CD4-positive, alpha-beta T cell treated with Interleukin-2 at 100 ng/mL for 4 hours (primary cell): ENCODE measurements at places on chromosomes 16 and 17.
A peak's percentile ranks its signal among the peaks of the same experiment; 100 is the strongest.

DNA sequence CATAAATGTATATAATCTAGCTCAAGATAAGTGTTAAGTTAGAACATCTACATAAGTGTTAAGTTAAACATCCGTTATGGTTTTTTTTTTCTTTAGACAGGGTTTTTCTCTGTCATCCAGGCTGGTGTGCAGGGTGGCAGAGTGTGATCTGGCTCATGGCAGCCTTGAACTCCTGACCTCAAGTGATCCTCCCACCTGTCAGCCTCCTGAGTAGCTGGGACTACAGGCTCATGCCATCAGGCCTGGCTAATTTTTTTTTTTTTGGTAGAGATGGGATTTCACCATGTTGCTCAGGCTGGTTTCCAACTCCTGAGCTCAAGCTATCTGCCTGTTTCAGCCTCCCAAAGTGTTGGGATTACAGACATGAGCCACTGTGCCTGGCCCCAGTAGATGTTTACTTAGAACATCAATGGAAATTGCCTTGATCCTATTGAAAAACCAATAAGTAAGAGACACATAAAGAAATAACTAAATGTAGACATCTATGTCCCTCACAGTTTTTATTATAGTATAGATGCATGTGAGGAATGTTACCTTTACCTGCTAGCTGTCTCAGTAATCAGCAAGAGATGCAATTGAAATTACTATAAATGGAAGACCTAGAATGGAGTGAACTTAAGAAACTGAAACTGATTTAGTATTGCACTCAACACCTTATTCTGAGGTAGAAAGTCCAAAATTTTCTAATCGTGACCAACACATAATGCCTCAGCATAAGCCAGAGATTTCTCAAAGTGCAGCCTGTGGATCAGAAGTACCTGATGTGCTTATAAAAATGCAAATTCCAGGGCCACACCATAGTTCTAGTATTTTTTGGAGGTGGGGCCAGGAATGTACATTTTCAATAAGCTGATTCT lies 5.5 kb upstream of the FAM20A start:
- no peak for DNase-seq

DNA sequence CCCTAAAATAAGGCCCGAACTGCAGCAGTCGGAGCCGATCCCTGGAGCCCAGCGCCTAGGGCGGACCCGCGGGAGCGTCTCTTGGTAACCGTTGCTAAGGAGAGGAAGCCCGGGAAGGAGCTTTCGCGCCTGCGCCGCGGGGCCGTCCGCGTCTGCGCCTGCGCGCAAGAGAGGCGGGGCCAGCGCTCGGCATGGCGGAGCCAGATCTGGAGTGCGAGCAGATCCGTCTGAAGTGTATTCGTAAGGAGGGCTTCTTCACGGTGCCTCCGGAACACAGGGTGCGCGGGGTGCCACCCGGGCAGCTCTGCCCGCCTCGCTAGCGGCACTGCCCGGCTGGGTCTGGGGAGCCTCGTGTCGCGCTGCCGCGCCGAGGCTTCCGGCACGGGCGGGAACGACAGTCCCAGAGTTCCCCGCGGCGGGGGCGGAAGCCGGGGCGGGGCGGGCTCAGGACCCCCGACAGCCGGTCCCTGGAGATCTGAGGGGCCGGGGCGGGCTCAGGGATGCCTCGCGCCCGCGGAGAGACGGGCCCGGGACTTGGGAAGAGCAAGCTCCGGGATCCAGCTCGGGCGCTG lies at the start of gene CDK10:
TSS of gene CDK10 (plus strand) at position 170 of the 572 bp plus-strand sequence. CDS start at position 192, 22 bp downstream.
- DNase-seq: peak; percentile 90

GRCh38 chr17:17824119-17824782 lies 12.5 kb downstream of the SREBF1 start:
- DNase-seq: no peak

DNA sequence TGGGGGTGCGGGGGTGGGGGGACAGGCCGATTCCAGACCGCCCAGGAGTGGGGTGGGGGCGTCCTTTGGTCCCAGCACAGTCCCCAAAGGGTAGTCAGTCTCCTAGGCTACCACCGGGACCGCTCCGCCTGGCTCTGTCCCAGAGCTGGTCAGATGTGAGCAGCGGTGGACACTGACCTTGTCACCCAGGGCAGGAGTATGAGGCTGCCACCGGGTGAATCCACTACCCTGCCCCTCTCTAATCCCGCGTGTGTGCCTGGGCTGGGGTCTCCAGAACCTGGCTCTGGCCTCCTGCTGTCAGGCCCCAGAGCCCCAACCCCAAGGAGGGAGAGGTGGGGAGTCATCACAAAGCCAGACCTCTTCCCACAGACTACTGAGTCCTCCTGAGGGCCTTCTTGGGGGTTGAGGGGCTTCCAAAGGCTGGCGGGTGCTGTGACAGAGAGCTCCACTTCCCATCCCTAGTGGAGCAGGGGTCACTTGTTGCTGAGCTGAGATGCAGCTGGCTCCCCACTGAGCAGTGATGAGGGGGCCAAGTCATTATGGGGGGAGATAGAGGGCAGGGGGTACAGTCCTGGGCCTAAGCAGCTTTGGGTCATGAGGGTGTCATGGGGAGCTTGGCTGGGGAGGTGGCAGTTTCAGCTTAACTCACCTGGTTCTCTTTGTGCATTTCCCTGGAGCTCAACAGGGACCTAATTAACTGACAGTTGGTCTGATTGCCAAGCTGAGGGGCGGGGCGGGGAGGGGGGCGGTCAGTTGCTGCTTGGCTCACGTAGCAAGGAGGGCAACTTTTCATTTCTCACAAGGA lies 1.2 kb downstream of the PPP1R1B start:
- no peak for DNase-seq

DNA sequence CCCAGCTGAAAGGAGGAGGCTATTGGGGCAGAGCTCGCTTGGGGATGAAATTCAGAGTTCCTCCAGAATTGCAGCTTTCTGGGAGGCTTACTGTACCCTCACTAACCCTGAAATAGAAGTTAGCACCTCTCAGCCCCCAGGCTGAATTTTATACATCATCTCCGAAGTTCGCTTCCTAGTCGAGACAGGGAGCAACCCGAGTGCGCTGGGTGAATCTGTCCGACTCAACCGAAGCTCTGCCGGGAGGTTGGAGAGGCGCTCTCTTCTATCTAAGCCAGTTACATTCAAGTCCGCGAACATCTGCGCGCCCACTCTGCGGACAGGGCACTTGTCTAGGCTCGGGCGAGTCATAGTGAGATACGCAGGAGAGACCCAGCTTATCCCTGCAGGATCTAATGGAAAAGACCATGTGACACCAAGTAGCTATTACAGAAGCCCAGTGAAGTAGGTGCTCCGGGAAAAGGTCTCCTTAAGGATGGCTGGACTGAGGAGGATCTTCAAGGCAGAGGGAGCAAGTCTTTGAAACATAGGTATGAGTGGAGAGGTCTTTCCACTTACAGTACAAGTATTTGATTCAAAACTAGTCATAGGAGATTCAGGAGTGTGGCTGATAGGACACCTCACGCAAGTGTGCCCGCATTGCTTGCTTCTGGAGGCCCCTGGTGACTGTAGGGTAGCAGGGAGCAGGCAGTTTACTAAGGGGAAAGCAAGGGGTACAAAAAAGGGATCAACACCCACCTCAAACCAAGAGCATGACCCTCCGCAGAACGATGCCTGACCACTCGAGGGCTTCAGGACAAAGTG lies 646 bp upstream of the HES7 start:
- no peak for DNase-seq

DNA sequence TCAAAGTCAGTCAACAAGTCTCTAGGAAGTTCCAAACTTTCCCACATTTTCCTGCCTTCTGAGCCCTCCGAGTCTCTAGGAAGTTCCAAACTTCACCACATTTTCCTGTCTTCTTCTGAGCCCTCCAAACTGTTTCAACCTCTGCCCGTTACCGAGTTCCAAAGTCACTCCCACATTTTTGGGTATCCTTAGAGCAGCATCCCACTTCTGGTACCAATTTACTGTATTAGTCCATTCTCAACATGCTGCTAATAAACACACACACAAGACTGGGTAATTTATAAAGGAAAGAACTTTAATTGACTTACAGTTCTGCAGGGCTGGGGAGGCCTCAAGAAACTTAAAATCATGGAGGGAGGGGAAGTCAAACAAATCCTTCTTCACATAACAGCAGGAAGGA lies 169.0 kb upstream of the HS3ST3A1 start:
- DNase-seq: no peak

GRCh38 chr16:16067127-16067526 lies 117.7 kb downstream of the ABCC1 start:
- DNase-seq: no peak

DNA sequence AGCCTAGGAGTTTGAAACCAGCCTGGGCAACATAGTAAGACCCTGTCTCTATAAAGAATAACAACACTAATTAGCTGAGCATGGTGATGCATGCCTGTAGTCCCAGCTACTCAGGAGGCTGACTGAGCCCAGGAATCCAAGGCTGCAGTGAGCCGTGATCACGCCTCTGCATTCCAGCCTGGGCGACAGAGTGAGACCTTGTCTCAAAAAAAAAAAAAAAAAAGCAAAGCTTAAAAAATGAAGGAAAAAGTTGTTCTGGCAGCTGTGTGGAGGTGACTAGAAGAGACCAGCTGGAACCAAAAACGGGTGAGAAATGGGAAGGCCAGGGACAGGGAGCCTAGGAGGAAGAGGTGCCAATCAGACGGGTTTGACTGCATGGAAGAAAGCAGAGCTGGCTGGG lies 4.2 kb downstream of the BCL7C start:
- no peak for DNase-seq

DNA sequence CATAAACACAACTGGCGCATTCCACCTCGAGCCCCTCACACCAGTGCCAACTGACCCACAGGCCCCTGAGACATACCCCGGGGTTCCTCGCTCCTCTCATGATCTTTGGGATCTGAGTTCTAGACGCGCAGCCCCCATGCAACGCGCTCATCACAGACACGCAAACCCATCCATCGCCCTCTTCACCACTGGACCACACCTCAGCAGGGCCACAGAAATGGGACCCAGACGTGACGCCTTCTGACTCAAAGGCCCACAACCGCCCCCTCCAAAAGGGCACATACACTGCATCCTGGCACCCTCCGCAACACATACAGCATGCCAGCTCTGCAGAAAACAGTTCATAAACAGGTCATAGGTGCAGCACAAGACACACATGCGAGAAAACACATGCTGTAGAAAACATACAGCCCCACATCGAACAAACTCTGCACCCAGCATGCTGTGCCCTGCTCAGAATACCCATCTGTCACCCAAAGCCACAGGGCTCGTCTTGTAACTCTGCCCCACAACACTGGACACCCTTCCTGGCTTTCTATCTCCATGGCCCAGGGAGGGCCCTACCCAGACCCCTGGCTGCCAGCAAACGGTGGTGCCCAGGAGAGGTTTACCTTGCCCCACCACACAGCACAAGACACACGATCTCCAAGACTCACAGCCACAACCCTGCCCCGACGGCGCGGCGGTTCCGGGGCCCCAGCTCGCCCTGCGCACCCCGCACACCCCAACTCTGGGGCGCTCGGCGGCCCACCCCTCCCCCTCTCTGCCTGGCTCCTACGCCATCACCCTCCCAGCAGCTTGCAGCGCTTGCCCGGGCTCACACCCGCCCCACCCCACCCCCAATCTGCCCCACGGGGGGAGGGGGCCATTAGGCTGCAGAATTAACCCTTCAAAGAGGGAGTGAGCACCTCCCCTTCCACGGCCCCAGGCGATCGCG lies 887 bp downstream of the ZBTB4 start:
- peak; percentile 66 for DNase-seq

DNA sequence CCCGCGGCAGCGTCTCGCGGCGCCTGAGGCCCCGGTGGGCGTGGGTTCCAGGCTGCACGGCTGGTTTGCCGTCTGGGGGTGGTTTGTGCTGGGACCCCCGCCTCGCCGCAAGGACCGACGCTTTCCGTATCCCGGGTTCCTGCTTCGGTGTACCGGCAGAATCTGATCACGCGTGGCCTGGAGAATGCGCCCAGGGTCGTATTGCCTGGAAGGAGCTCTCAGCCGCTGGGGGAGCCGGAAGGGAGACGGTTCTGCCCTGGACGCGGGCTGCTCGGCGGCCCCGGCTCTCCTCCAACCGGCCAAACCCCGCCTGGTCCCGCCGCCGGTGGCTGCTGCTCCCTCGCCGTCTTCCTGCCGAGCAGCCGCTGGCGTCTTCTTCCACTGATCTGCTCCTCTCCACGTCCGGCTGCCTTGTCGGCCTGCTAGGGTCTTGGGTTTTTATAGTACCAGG lies 39.8 kb downstream of the ZNF778 start:
- no peak for DNase-seq

DNA sequence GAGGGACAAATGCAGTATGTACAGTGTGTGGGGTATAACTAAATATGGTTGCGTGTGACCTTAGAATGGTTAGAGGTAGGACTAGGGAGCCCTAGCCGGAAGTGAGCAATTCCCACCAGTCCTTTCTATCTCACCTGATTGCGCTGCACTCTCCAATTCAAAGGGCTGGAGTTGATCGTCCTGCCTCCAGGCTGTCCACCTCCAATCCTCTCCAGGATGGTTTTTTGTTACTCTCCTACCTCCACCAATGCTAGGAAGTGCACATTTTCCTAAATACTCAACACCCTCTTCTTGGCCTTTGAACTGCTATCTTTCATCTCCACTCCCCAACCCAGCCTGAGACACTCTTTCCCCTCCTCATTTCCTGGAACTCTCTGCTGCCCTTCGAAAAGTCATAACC lies 181.7 kb upstream of the ASIC2 start:
- no peak for DNase-seq

GRCh38 chr17:75854881-75855309 lies 240 bp downstream of the WBP2 start:
- no peak for DNase-seq

GRCh38 chr17:57927048-57927723 lies 28.0 kb downstream of the CUEDC1 start:
- no peak for DNase-seq

- peak; percentile 40 for DNase-seq
Measured at GRCh38 chr17:56602292-56603130, 9.0 kb downstream of the NOG start.

DNA sequence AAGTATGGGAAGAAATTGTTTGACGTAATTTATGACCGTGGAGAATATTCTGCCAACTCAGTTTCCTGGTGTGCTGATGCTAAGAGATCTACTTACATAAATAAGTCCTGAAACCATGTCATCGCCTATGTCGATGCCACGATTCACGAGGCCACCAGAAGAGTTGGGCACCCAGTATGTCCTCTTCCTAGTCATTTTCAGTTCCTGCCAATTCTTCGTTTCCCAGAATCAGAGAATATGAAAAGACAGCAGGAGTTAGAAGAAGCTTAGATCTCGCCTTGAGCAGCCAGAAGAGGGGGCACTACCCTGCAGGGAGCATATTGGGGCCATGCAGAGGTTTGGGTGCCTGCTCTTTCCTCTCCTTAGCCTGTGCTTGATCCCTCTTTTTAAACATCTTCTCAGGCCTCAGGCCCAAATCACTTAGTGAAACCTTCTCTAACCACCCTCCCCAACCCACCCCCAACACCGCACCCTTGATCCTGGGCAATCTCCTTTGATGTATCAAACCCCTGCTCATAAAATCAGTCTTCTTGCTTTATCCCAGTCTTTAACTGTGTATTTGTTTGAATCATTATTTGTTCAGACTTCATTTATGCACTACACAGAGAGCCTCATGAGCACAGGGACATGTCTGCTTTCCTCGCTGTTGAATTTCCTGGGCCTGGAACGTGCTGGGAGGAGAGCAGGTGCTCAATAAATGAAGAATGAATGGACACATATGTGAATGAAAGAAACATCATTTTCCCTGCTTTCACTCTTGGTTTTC lies 12.2 kb upstream of the LONP2 start:
- peak; percentile 7 for DNase-seq

GRCh38 chr16:63373744-63374143 lies 1337.5 kb upstream of the CDH8 start:
- DNase-seq: no peak

GRCh38 chr16:70772493-70772892 lies 28.5 kb downstream of the VAC14 start:
- DNase-seq: no peak

- no peak for DNase-seq
Measured at GRCh38 chr17:4786106-4786511, at the start of gene VMO1. Gene VMO1, minus strand, starts transcription at chr17:4786364. Its CDS starts 12 bp downstream, at chr17:4786352.

GRCh38 chr16:28602529-28602928 lies 5.7 kb upstream of the SULT1A2 start:
- DNase-seq: no peak
